Left ventricle myocardium inferior (tissue), 1 donor: ENCODE measurements at places on chromosomes 11 and 22.

DNA sequence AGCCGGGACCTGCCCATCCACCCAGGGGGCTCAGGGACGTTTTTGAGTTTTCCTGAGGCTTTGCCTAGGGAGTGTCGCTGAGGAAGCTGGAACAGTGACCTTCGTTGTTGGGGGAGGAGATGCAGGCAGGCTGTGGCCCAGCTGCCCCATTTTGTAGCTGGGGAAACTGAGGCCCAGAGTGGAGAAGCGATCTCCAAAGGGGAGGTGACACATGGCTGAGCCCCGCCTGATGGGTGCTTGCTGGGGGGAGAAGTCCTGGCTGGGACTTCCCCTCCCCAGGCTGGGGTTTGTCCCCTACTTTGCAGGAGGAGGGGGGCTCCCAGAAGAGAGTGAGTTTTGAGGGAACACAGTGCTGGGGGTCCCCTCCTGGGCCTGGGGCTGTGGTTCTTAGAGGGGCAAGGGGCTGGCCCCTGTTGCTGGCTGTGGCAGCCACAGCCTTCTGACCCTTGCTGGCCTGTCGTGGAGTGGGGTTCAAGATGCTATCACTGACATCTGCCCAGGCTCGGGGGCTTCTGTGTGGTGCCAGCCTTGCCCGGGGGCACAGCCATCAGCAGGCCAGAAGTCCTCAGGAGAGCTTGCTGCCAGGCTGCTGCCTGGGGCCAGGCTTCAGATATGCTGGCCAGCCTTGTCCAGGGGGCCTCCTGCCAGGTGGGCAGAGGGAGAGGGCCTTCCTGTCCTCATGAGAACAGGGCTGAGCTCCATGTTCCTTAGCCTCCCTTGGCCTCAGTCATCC lies 21.4 kb downstream of the KCNQ1 start:
- H3K36me3 ChIP-seq = no peaks in the 10 kb centered on the region
- no peaks in the 10 kb centered on the region for H3K27me3 ChIP-seq
- DNase-seq = no peak
- H3K4me1 ChIP-seq = peaks cover 53% of the 10 kb centered on the region

GRCh38 chr22:43031617-43032016 lies 16.7 kb upstream of the PACSIN2 start:
- no peak overlapping the region for H3K4me3 ChIP-seq
- peaks cover 27% of the 10 kb centered on the region for H3K4me1 ChIP-seq
- H3K36me3 ChIP-seq = no peaks in the 10 kb centered on the region
- H3K27ac ChIP-seq = no peak overlapping the region

- H3K27me3 ChIP-seq = no peaks in the 10 kb centered on the region
- H3K36me3 ChIP-seq = no peaks in the 10 kb centered on the region
- H3K27ac ChIP-seq = no peak overlapping the region
- no peak for DNase-seq
- peaks cover 80% of the 10 kb centered on the region for H3K4me1 ChIP-seq
Measured at GRCh38 chr22:28030473-28030872, 111.4 kb upstream of the PITPNB start.

DNA sequence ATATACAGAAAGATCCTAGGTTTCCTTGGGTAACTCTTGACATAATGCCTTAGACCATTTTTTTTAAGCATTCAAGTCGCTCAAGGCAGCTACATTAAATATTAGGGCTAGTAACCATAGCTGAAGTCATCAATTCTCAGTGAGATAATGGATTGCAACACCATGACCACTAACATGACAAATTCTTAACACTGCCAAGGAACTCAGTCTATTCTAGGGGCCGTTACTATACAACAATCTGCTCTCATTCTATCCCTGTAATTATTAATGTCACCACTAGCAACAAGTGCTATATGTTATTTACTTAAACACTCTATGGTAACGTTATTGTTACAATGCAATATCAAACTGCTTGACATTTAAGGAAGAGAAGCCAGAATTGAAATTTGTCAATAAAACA lies 3.2 kb upstream of the STK33 start:
- peaks cover 15% of the 10 kb centered on the region for H3K4me1 ChIP-seq
- no peak for DNase-seq
- H3K36me3 ChIP-seq = no peaks in the 10 kb centered on the region
- no peak overlapping the region for H3K4me3 ChIP-seq
- peaks cover 39% of the 10 kb centered on the region for H3K27me3 ChIP-seq
- H3K27ac ChIP-seq = no peak overlapping the region

GRCh38 chr11:17547051-17547577 lies at the start of gene OTOG:
Gene OTOG (plus strand): TSS chr11:17547259. CDS start chr11:17547373, 114 bp downstream.
- H3K4me3 ChIP-seq = no peak within 1 kb of the TSS
- H3K36me3 ChIP-seq = no peaks in the 10 kb centered on the region
